ENCODE measurements at places on chromosomes 1 and 21. TPM values are rescaled to one million over a fixed set of nuclear protein-coding genes. Genes with fewer than 3 reads are reported as not detected.

DNA sequence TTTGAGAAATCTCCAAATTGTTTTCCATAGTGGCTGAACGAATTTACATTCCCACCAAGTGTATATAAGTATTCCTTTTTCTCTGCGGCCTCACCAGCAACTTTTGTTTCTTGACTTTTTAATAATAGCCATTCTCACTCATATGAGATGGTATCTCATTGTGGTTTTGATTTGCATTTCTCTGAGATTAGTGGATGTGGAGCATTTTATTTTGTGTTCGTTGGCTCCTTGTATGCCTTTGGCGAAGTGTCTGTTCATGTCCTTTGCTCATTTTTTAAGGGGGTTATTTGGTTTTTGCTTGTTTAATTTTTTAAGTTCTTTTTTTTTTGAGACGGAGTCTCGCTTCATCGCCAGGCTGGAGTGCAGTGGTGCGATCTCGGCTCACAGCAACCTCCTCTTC lies 45.1 kb upstream of the MPC2 start:
- H3K27me3 ChIP-seq: no peaks in the 10 kb centered on the region
- H3K36me3 ChIP-seq: peaks cover 9% of the 10 kb centered on the region
- H3K4me3 ChIP-seq: no peak overlapping the region
- H3K4me1 ChIP-seq: no peaks in the 10 kb centered on the region
- no peak overlapping the region for H3K27ac ChIP-seq

- no peak for DNase-seq
- no peak overlapping the region for H3K27ac ChIP-seq
Measured at GRCh38 chr21:30719401-30719800, 824 bp upstream of the KRTAP21-3 start.

DNA sequence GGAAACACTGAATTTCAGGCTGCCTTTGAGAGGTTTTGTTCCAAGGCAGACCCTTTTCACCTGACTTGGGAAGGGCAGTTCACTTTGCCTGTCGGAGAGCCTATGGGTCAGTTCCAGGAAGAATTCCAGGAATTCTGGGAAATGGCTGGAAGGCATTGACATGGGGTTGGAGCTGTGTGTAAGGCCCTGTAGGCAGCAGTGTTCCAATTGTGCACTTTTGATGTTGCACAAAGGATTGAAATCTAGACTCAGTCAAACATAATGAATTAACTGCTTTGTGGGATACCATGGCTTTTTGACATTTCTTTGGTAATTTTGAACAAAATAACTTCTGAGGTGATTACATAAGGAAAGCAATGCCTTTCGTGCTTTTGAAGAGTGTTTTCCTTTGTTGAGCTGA lies 184.6 kb downstream of the SDCCAG8 start:
- no peak overlapping the region for H3K4me3 ChIP-seq
- DNase-seq: no peak
- H3K27me3 ChIP-seq: no peaks in the 10 kb centered on the region

The PAFAH2 gene
- total RNA-seq: 10.8 TPM

The SAMSN1 gene
- total RNA-seq: 57.6 TPM

The FAM151A gene
- not detected for total RNA-seq

The TP73 gene
- total RNA-seq: 2.0 TPM

The LRRC8C gene
- 6.7 TPM for total RNA-seq

GRCh38 chr1:116330342-116330652 lies 42.7 kb upstream of the ATP1A1 start:
- peaks cover 3% of the 10 kb centered on the region for H3K27me3 ChIP-seq
- peaks cover 22% of the 10 kb centered on the region for H3K4me1 ChIP-seq
- H3K36me3 ChIP-seq: no peaks in the 10 kb centered on the region
- no peak for DNase-seq
- H3K27ac ChIP-seq: no peak overlapping the region

- H3K36me3 ChIP-seq: no peaks in the 10 kb centered on the region
- DNase-seq: no peak
- no peak overlapping the region for H3K4me3 ChIP-seq
- no peaks in the 10 kb centered on the region for H3K27me3 ChIP-seq
- H3K27ac ChIP-seq: no peak overlapping the region
Measured at GRCh38 chr1:19976317-19977003, 3.0 kb downstream of the PLA2G2A start.

DNA sequence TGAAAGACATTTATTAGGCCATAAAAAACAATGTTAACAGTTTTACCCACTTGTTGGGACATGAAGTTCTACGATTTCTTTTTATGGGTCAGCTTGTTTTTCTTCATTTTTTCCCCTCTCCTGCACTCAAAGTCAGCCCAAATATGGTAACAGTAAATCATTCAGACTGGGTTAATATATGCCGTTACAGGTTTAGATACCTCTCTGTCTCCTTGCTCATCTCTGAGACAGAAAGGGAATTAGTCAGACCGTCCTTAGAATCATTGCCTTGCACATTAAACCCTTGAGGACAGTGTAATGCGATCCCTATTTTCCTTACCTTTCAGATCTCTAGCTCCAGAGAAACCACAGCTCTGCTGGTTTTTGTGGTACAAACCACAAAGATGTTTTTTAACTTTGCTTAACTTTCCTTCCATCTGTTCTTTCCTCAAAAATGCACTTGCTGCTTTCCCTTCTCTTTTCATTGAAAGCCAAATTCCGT lies 613.3 kb downstream of the PLPP3 start:
- DNase-seq: no peak
- H3K4me1 ChIP-seq: no peaks in the 10 kb centered on the region
- H3K27me3 ChIP-seq: no peaks in the 10 kb centered on the region
- no peaks in the 10 kb centered on the region for H3K36me3 ChIP-seq
- no peak overlapping the region for H3K4me3 ChIP-seq

DNA sequence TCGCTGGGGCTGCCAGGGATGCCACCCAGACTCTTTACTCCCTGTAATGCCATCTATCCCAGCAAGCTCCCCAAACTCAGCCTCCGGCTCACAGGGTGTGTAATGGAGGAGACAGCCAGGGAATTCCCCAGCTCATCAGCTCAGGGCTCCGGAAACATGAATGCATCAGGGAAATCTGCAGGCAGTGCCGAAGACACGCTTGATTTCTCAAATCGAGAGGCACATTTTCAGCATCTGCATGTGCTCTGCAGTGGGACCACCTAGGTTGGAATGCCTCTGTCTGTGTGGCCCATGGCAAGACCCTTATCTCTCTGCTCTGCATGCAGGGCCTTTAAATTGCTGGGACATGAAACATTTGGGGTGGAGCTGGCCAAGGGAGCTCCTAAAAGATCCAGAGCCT lies 170.1 kb downstream of the TRABD2B start:
- no peak for DNase-seq
- no peaks in the 10 kb centered on the region for H3K36me3 ChIP-seq
- H3K4me3 ChIP-seq: no peak overlapping the region
- H3K27ac ChIP-seq: no peak overlapping the region
- no peaks in the 10 kb centered on the region for H3K27me3 ChIP-seq

- no peak overlapping the region for H3K27ac ChIP-seq
- peak; percentile 35 for DNase-seq
- H3K4me1 ChIP-seq: peaks cover 8% of the 10 kb centered on the region
- H3K4me3 ChIP-seq: no peak overlapping the region
Measured at GRCh38 chr1:199612976-199613774, 414.3 kb upstream of the NR5A2 start.

The AMY1C gene
- not detected for total RNA-seq

DNA sequence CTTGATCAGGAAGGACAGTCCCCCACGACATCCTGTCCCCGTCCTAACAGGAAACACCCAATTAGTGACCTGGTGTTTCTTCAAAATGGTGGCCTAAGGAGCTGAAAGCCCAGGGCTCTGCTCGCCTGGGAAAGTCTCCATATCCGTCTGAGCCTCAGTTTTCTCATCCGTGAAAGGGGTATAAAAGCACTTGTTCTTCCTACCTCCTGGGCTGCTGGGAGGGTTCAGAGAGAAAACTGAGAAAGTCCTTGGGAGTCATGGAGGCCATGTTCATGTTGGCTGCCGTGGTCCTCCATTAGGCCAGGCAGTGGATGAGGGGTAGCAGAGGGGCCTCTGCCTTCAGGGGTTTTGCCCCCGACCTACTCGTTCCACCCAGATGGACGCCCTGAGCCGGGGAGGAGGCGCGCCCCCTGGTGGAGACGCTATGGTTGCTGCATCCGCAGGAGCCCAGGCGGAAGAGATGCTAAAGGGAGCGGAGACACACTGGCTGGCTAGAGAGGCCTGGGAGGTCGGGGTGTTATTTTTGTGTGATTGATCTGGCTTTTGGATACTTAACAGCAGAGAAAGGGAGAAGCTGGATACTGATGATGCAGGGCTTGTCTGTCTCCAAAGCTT lies 113.5 kb downstream of the PRDM2 start:
- peaks cover 12% of the 10 kb centered on the region for H3K4me1 ChIP-seq
- no peaks in the 10 kb centered on the region for H3K27me3 ChIP-seq
- peaks cover 8% of the 10 kb centered on the region for H3K36me3 ChIP-seq
- no peak overlapping the region for H3K27ac ChIP-seq
- peak; percentile 63 for DNase-seq
- H3K4me3 ChIP-seq: no peak overlapping the region

The CELA3B gene
- not detected for total RNA-seq

The ZFP69 gene
- total RNA-seq: 7.5 TPM

GRCh38 chr21:34528131-34528561 lies 16.1 kb upstream of the KCNE1 start:
- H3K27me3 ChIP-seq: no peaks in the 10 kb centered on the region
- no peaks in the 10 kb centered on the region for H3K4me1 ChIP-seq
- no peak overlapping the region for H3K27ac ChIP-seq

The B3GALT2 gene
- total RNA-seq: 0.07 TPM

DNA sequence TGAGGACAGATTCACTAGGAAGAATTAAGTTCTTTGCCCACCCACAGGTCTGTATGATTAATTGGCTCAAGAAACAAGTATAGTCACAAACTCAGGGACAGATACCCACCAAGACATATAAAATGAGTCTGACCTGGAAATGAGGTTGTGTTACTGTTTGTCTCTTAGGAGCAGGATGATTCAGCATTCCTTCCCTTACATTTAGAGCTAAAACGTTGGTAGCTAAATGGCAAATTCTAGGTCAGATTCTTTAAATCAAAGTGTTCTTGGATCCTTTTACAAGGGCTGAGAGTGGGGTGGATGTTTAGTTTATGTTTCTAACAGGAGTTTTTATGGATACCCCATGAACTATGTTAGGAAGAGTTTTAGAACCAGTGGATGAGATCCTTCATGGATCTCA lies 4.7 kb downstream of the RIMKLA start:
- peaks cover 19% of the 10 kb centered on the region for H3K27me3 ChIP-seq
- no peak overlapping the region for H3K27ac ChIP-seq
- no peak overlapping the region for H3K4me3 ChIP-seq
- H3K4me1 ChIP-seq: peaks cover 4% of the 10 kb centered on the region
- no peak for DNase-seq

GRCh38 chr1:185663332-185663731 lies 70.9 kb upstream of the HMCN1 start:
- H3K4me1 ChIP-seq: no peaks in the 10 kb centered on the region
- no peaks in the 10 kb centered on the region for H3K36me3 ChIP-seq

The MYCL gene
- 0.49 TPM for total RNA-seq

DNA sequence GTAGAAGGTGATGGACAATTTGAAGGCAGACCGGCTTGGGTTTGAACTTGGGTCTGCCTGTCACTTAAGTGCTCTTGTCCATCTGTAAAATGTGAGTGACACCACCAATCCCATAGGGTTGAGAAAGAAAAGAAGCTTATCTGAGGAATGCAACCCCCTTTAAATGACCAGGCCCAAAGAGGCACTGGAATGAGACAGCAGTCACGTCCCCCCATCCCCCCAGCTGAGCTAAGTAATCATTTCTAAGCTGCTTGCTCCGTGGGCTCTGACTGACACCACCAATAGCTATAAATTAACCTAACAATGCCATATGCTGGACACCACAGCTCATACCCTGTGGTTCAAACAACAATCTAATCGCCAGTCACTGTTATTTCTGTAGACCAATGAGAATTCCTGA lies 15.1 kb downstream of the LCA5L start:
- no peaks in the 10 kb centered on the region for H3K4me1 ChIP-seq
- H3K4me3 ChIP-seq: no peak overlapping the region
- no peak overlapping the region for H3K27ac ChIP-seq
- no peak for DNase-seq

DNA sequence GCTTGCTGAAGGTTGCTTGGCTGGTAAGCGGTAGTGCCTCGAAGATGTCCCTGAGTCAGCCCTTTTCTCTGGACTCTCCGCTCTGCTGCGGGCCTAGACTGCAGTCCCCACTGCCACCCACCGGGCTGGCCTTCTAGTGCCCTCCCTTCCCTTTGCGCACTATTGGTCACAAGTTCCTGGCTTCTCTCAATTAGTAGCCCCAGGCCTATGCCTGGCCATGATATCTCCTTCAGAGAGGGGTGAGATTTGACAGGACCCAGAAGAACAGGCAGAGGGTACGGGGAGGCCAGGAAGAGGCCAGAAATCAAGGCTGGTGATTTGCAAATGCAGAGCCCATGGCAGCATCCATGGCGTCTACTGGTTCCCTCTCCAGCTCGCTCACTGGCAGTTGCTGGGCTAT lies 207.7 kb downstream of the HIVEP3 start:
- no peaks in the 10 kb centered on the region for H3K27me3 ChIP-seq
- H3K4me1 ChIP-seq: peaks cover 7% of the 10 kb centered on the region
- no peak for DNase-seq
- no peak overlapping the region for H3K4me3 ChIP-seq
- no peak overlapping the region for H3K27ac ChIP-seq
- no peaks in the 10 kb centered on the region for H3K36me3 ChIP-seq

DNA sequence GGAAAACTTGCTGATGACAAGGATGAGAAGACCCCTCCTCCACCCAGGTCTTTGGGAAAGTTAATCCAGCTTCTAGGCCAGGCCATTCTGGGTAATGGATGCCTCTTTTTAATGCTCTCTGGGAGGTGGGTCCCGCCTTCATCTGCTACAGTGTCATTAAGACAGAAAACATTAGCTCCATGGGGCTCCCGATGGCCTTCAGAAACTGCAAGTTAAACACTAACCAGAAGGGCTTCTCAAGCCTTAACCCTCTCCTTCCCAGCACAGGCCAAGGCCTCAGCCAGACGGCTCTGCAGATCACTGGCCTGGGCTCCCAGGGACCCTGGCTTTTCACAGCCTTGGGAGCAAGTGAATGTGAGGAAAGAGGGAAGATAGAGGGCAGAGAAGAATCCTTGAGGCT lies 364.9 kb downstream of the MATN1 start:
- H3K4me1 ChIP-seq: no peaks in the 10 kb centered on the region
- H3K4me3 ChIP-seq: no peak overlapping the region
- H3K27ac ChIP-seq: no peak overlapping the region
- no peak for DNase-seq
- H3K36me3 ChIP-seq: no peaks in the 10 kb centered on the region
- no peaks in the 10 kb centered on the region for H3K27me3 ChIP-seq

GRCh38 chr1:23019863-23020625 lies 776 bp downstream of the KDM1A start:
- no peaks in the 10 kb centered on the region for H3K27me3 ChIP-seq

The OVAAL gene
- not detected for total RNA-seq

The NGF gene
- total RNA-seq: not detected

The ASTN1 gene
- not detected for total RNA-seq

The ROR1 gene
- total RNA-seq: 16.3 TPM
